Activated CD4-positive, alpha-beta T cell treated with anti-CD3 and anti-CD28 coated beads, Interleukin-2, amount 10 ng/mL, durations not matched to agents 7 days and 5 days (primary cell): ENCODE measurements at places on chromosomes 4 and X.

DNA sequence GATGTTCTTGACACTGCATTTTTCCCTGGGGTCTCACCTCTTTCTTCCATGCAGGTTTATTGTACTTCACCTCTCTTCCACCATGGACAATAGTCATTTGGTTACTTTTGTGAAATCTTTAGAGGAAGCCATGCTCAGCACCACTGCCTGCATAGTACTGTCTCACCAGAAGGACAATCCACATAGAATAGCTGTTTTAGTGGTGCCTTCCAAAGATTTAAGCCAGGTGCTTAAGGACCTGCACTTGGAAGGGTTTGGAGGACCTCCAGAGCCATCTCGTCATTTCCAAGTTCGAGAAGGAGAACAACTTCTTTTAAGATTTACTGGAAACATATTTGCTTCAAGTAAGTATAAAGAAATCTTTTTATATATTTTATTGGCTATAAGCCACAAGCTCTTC, 26.7 kb downstream of the DTHD1 start:
- H3K27me3 ChIP-seq = peaks cover 2% of the 10 kb centered on the region
- H3K36me3 ChIP-seq = peaks cover 4% of the 10 kb centered on the region
- peaks cover 32% of the 10 kb centered on the region for H3K4me1 ChIP-seq
- no peak overlapping the region for H3K27ac ChIP-seq

DNA sequence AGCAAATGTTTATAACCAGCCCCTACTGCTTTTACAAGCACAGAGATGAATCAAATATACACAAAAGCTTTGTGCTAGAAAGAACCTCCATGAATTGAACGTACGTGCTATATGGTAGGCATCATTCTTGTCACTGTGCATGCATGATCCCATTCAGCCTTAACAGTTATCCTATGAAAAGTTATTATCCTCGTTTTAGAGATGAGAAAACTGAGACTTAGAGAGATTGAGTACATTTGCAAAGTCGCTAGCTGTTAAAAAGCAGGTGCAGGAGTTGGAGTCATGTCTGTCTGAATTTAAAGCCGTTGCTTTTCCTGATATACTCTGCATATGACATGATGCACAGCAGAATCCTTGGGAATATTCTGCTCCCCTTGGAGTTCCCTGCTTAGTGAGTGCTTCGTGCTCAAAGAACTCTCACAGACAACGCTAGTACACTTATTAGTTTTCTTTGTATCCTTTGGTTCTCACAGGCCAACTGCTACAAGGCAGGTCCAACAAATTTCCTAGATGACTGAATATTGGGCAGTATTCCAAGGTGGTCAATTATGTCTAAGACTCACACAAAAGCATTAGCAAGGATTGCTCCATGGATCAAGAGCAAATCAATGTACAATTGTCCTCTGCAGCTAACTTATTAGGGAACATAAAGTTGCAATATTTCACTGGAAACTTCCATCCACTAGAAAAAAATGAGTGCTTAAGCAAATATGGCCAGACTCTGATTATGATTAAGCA, 42.8 kb upstream of the TRIM2 start:
- no peaks in the 10 kb centered on the region for H3K36me3 ChIP-seq
- peaks cover 18% of the 10 kb centered on the region for H3K27me3 ChIP-seq
- H3K4me3 ChIP-seq = no peak overlapping the region

- no peaks in the 10 kb centered on the region for H3K36me3 ChIP-seq
- no peaks in the 10 kb centered on the region for H3K4me1 ChIP-seq
- H3K27ac ChIP-seq = no peak overlapping the region
- peaks cover 6% of the 10 kb centered on the region for H3K27me3 ChIP-seq
These were observed 13.1 kb upstream of the BANK1 start for GRCh38 chr4:101777431-101777830.

DNA sequence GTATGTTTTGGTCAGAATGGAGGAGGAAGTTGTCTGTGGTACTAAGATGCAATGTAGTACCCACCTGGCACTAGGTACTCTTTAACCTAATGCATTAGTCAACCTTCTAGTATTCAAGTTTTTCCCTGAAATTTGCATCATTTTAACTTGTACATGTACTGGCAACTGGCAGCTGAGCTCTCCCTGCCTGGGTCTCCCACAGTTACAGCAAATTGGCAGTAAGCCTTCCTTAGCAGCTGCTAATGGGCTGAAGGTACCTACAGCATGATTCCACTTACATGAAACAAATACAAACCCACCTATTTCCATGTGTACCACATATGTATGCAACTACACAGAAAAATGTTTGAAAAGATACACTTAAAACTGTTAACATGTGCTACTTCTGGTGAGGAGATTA, 8.1 kb upstream of the KLHL2 start:
- H3K4me1 ChIP-seq = peaks cover 13% of the 10 kb centered on the region
- no peak overlapping the region for H3K4me3 ChIP-seq
- no peak overlapping the region for H3K27ac ChIP-seq
- no peak for DNase-seq
- peaks cover 2% of the 10 kb centered on the region for H3K27me3 ChIP-seq
- H3K36me3 ChIP-seq = peaks cover 2% of the 10 kb centered on the region

DNA sequence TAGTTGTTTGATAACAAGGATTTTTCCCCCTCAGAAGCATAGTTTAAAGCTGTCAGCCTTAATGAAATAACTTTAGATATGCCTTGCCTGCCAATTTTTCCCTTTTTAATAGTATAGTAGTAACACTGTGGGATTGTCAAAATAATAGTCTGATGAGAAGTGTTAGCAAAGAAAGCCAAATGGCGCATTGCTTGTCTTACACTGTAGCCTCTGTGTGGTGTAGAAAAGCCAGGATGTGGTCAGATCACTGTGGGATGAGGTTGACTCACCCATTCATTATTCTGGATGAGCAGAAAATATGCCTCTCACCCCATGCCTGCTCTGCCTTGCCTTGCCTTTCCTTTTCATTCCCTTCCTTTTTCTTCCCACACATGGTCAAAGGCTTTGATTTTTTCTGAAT, 257.8 kb upstream of the NRK start:
- no peak overlapping the region for H3K27ac ChIP-seq
- no peaks in the 10 kb centered on the region for H3K36me3 ChIP-seq
- no peaks in the 10 kb centered on the region for H3K27me3 ChIP-seq

GRCh38 chr4:52665592-52665991, 6.5 kb upstream of the USP46 start:
- H3K36me3 ChIP-seq = peaks cover 8% of the 10 kb centered on the region
- H3K4me3 ChIP-seq = no peak overlapping the region
- H3K27ac ChIP-seq = no peak overlapping the region
- no peak for DNase-seq
- H3K4me1 ChIP-seq = peaks cover 4% of the 10 kb centered on the region

GRCh38 chr4:124537971-124538370, 174.6 kb downstream of the ANKRD50 start:
- no peaks in the 10 kb centered on the region for H3K36me3 ChIP-seq
- H3K4me1 ChIP-seq = no peaks in the 10 kb centered on the region
- no peak overlapping the region for H3K27ac ChIP-seq
- DNase-seq = no peak
- H3K27me3 ChIP-seq = no peaks in the 10 kb centered on the region
- no peak overlapping the region for H3K4me3 ChIP-seq

- H3K4me3 ChIP-seq = no peak overlapping the region
- H3K27me3 ChIP-seq = no peaks in the 10 kb centered on the region
- no peak for DNase-seq
- no peaks in the 10 kb centered on the region for H3K36me3 ChIP-seq
- H3K27ac ChIP-seq = no peak overlapping the region
- H3K4me1 ChIP-seq = no peaks in the 10 kb centered on the region
These were observed 179.5 kb downstream of the HNRNPD start for GRCh38 chr4:82194329-82194728.

GRCh38 chr4:152029631-152030030, 268.8 kb upstream of the GATB start:
- DNase-seq = no peak
- H3K36me3 ChIP-seq = peaks cover 3% of the 10 kb centered on the region
- H3K27ac ChIP-seq = no peak overlapping the region
- no peaks in the 10 kb centered on the region for H3K4me1 ChIP-seq
- H3K27me3 ChIP-seq = peaks cover 3% of the 10 kb centered on the region

DNA sequence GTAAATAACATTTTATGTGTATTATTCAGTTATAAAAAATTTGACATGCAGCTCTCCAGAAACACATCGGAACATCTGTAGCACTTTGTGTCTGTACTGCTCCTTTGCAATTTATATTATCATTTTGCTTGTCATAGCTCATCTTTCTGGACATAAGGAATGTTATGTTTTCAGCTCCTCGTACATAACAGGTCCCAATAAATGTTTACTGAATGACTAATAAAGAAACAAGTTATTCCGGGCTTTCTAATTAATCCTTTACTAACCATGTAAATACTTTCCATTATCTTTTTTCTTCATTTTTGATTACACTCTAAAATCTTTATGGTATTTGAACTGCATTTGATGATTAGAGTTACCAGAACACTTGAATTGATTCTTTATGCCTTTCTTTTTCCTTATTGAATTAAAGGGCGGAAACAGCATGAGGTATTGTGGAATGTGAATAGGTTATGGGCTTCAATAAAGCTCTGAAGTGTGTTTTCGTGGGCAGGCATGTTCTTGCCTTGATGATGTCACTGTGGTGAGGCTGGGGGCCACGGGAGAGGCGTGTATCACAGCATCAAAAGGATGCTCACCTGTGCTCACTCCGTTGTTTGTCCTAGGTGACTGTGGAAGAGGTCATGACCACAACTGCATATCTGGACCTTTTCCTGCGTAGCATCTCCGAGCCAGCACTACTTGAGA, 131.6 kb downstream of the GATB start:
- H3K27me3 ChIP-seq = peaks cover 27% of the 10 kb centered on the region
- H3K27ac ChIP-seq = no peak overlapping the region
- H3K4me3 ChIP-seq = no peak overlapping the region
- DNase-seq = no peak

GRCh38 chr4:141376769-141377168, 156.1 kb downstream of the ZNF330 start:
- no peak overlapping the region for H3K27ac ChIP-seq
- no peak overlapping the region for H3K4me3 ChIP-seq
- H3K36me3 ChIP-seq = no peaks in the 10 kb centered on the region
- no peaks in the 10 kb centered on the region for H3K4me1 ChIP-seq
- H3K27me3 ChIP-seq = peaks cover 5% of the 10 kb centered on the region

DNA sequence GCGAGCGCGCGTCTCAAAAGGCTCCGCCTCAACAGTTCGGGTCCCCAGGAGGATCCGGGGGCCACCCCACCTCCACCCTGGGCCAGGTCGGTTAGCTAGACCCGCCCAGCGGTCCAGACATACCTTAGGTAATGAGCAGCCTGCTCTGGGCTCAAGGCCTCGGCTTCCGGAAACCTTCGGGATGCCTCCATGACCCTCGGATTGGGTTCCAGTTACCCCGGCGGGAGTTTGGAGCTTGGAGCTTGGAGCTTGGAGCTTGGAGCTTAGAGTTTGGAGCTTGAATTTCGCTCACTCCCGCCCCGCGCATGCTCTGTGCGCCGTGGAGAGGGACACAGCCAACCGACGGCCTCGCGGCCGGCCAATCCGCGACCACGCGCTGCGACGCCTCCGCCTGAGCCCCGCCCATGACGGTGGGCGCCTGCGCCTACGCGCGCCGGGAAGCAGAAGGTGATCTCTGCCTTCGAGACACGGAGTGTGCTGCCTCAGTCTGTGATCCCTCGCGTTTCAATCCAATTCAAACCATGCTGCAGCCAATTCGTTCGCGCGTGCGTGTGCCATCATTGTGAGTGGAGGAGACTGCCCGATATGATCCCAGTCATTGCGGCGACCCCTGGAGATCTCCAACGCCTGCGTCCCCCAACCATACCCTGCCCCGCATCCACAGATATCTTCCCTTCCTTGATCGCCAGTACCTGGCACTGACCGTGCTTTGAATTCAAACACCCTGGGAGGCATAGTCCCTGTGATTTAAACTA, at the start of gene ERCC6L:
TSS of gene ERCC6L (minus strand) at position 307 of the 755 bp plus-strand sequence. CDS start at position 191, 116 bp downstream.
- H3K4me1 ChIP-seq = peaks cover 24% of the 10 kb centered on the region
- DNase-seq = peak; percentile 87
- H3K27ac ChIP-seq = peak within 1 kb of the TSS; percentile 73

- no peaks in the 10 kb centered on the region for H3K27me3 ChIP-seq
- no peaks in the 10 kb centered on the region for H3K36me3 ChIP-seq
- H3K4me3 ChIP-seq = no peak overlapping the region
- peaks cover 5% of the 10 kb centered on the region for H3K4me1 ChIP-seq
These were observed 33.1 kb downstream of the FTHL17 start for GRCh38 chrX:31038575-31039326.

GRCh38 chrX:2608638-2609430, 82.3 kb upstream of the CD99 start:
- H3K27ac ChIP-seq = peak overlapping the region; percentile 95
- H3K36me3 ChIP-seq = peaks cover 34% of the 10 kb centered on the region
- peak; percentile 91 for DNase-seq
- peak overlapping the region; percentile 94 for H3K4me3 ChIP-seq
- H3K4me1 ChIP-seq = peaks cover 45% of the 10 kb centered on the region
- H3K27me3 ChIP-seq = no peaks in the 10 kb centered on the region

DNA sequence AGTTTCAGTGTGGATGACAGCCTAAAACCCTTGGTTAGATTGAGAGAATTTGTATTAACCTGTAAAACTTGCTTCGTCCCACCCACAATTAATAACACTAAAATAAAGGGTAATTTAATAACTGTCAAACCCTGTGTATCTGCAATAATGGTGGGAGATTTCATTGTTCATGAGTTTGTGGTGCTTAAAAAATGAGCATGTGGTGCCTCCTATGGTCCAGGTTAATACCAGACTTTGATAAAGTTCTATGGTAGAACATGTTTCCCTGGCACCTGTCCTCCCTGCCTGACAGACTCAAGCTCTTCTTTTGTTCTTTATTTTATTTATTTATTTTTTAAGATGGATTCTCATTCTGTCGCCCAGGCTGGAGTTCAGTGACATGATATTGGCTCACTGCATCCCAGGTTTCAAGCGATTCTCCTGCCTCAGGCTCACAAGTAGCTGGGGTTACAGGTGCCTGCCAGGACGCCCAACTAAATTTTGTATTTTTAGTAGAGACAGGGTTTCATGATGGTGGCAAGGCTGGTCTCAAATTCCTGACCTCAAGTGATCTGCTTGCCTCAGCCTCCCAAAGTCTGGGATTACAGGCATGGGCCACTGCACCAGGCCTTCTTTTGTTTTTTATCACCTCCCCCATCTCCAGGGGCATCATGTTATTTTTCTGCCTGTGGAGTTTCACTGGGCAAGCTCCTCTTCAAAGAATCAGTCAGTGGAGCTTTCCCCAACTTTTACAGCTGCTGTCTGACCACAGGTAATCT, 289.2 kb downstream of the NR3C2 start:
- no peak overlapping the region for H3K27ac ChIP-seq
- H3K36me3 ChIP-seq = no peaks in the 10 kb centered on the region
- no peak overlapping the region for H3K4me3 ChIP-seq
- DNase-seq = no peak

GRCh38 chr4:82797405-82798111, 1.0 kb downstream of the SCD5 start:
- no peak for DNase-seq
- H3K27me3 ChIP-seq = peaks cover 66% of the 10 kb centered on the region
- peak overlapping the region; percentile 63 for H3K4me3 ChIP-seq
- H3K27ac ChIP-seq = no peak overlapping the region

GRCh38 chr4:654871-655463, 19.1 kb downstream of the ATP5ME start:
- H3K36me3 ChIP-seq = no peaks in the 10 kb centered on the region
- H3K27ac ChIP-seq = no peak overlapping the region
- no peak for DNase-seq
- no peaks in the 10 kb centered on the region for H3K27me3 ChIP-seq
- no peaks in the 10 kb centered on the region for H3K4me1 ChIP-seq

- H3K27me3 ChIP-seq = no peaks in the 10 kb centered on the region
- H3K36me3 ChIP-seq = peaks cover 15% of the 10 kb centered on the region
These were observed 6.5 kb downstream of the FTSJ1 start for GRCh38 chrX:48482526-48482925.
